B cell (primary cell): ENCODE measurements at places on chromosomes 1 and 21. TPM values are rescaled to one million over a fixed set of nuclear protein-coding genes. Genes with fewer than 3 reads are reported as not detected.

DNA sequence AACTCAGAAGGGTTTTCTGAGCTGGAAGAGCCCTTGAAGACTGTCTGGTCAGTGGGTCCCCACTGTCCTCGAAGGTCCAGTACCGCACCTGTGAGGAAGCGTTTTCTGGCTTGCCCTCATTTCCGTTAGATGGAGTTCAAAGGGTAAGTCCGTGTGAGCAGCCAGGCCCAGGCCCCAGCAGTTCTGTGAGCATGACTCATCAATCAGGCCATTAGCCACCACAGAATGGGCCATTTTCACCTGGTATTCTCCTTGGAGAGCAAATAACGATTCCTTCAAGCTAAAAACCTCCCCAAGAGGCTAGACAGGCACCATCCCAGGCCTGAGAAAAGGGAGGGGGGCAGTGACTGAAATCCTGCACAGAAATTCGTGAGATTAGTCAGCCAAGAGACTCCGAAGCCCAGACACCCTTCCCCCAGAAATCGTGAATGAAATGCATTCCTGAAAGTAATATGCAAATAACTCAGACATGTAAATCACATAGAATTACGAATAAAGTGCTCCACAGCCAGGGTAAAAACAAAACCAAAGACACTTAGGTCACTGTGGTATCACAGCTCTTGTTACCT is 66.0 kb downstream of the BCAR3 start:
- DNase-seq = no peak

DNA sequence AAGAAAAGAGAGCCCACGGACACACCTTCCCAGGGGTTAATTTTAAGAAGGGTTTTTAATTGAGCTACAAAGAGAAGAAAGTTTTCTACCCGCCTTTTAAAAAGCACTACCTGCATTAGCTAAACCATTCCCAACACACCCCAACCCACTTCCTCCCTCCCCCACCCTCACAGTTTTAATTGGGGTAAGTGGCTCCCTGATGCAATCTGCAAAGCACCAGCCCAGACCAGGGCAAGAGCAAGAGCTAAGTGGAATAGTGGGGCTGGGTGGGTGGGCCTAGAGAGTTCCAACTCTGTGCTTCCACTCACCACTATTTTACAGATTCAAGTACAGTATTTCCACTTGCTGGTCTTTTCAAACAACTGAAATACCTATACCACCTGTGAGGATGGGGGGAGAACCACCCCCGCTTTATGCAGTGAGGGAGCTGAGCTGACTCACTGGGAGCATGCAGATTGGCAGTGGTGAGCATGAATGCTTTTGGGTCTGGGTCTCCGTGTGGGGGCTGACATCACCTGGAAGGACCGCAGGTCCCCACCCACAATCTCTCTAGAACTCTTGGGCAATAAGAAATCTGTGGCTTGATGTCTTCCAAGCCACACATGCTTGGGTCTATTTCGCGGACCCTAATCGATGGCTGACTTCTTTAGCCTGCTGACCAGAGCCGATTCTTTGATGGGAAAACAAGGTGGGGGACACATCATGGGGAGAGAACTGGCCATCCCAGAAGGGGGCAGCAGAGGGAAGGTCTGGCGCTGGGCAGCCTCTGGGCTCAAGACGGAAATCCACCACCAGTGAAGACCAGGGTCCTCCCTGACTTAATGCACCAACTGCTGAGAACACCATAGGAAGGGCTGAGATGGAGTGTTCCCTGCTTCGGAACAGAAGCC is 95.5 kb downstream of the SSBP3 start:
- no peak for DNase-seq

Gene UBE2U
- polyA plus RNA-seq = not detected in 2 replicates

Gene AVPR1B
- polyA plus RNA-seq = not detected in 2 replicates

- no peak for DNase-seq
Observed at GRCh38 chr1:226598455-226598849, 49.9 kb downstream of the STUM start.

- no peak for DNase-seq
Observed at GRCh38 chr1:14679027-14679688, 80.7 kb downstream of the KAZN start.

DNA sequence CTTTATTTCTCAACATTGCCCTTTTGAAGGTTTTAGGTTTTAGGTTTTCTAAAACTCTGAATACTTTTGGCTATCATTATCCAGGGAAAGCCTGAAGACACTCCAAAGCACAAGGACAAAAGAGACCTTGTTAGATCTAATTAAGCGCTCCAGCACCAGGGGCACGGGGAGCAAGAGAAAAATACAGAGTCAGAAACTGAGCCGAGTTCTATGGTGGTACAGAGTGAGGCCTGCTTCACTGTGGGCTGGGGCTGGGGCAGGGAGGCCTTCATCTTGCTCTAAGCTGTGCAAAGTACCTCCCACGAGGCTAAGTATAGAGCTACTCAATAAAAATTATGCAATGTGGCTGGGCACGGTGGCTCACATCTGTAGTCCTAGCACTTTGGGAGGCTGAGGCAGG is 19.7 kb upstream of the RAB4A start:
- no peak for DNase-seq

DNA sequence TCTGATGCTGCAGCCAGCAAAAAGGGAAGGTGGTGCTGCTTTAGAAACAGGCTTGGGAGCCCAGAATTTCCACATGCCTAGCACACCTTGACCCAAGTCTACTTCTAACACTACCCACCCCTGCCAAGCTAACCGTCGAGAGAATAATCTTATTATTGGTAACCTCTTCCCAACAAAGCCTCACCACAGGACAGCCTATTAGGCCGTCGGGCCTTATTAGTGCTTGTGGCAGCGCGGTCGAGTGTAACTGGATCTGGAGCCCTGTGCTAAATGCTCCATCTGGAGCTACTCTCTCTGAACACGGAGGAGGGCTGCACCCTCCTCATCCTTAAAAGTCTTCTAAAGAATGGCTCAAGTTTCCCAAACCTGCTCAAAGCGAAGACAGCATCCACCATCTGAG is 165.5 kb upstream of the NFIA start:
- no peak for DNase-seq

DNA sequence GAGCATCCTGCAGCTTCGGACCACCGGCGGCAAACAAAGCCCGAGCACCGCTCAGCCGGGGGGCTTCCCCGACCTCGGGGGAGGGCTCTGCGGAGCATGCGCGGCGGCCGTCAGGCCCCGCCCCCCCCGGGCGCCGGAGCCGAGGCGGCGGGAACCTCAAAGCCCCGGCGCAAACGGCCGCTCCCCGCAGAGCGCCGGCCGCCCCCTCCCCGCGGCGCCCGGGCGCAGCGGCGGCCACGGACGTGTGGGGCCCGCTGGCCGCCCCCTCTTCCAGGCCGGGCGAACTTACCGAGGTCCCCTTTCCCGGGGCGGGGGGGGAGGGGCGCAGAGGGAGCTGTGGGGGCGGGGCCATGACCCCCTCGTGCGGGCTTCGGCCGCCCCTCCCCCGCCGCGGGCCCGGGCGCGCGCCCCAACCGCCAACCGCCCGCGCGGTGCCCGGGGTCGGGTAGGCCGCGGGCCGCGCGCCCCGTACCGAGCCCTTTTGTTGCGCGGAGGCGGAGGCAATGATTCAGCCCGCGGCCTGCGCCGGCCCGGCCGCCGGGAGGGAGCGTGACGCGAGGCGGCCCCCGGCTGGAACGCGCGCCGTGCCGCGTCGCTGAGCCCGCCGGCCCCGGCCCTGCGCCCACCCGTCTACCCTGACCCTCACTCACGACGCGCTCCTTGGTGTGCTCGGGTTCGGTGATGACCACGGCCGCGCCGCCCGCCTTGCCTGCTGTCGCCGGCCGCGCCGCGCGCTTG is 1.7 kb downstream of the RCC2 start:
- DNase-seq = peak; percentile 84

Gene L1TD1
- polyA plus RNA-seq = 0.09 and 0.12 TPM in 2 replicates

GRCh38 chr1:61898658-61899057 is 156.4 kb downstream of the PATJ start:
- no peak for DNase-seq
